Activated gamma-delta T cell treated with Interleukin-2 at 50 U/mL for 16 hours (primary cell): ENCODE measurements at places on chromosomes 3 and 15.

- no peak for DNase-seq
These were observed 89.1 kb upstream of the GALNT15 start for GRCh38 chr3:16085410-16085809.

DNA sequence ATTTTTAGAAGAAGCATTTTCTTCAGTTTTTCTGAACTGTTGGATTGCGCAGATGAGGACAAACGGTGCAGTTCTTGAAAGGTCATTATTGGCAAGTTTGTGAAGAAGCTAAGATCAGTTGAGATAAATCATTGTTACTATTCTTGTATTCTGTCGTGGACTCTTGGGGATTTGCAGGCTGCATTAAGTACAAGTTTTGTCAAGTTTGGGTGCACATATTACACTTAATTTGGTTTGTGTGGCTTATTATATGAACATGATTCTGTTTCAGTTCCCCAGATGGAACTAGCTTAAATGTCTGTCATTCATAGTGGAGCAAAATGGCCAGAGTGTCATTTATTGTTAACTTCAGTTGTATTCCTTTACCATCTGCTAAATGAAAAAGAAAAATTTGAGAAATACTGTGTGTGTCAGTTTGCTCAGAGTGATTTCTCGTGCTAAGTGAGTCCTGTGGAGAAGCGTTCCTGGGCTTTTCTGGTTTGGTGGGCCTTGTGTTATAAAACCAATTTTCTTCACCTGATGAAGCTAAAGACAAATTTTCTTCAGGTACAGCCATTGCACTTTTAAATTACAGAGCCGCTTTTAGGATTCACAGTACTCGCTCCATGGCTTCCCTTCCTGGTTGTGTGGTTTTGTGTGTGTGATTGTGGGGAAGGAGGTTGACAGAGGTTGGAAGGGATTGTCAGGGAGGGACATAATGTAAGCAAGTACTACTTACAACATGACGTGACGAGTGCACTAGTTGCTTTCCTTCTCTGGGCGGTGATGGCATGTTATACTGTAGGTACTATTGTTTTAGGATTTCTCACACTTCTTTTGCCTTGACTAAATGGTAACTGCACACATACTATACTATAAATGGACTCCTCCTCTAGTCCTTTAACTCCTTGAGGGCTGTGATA is 1.7 kb downstream of the AKAP13 start:
- DNase-seq = no peak

DNA sequence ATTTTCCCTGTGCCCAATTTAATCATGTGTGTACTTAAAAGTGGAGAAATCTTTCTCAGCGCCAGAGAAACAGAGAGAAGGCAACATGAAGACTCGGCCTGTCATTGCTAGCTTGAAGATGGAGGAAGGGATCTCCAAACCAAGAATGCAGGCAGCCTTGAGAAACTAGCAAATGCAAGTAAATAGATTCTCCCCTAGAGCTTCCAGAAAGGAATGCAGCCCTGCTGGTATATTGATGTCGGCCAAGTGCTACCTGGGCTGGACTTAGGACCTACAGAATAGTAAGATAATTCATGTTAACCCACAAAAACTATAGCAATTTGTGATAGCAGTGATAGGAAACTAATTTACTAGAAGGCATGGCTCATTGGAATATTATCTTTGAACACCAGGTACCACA is 150.9 kb upstream of the ABI3BP start:
- no peak for DNase-seq

DNA sequence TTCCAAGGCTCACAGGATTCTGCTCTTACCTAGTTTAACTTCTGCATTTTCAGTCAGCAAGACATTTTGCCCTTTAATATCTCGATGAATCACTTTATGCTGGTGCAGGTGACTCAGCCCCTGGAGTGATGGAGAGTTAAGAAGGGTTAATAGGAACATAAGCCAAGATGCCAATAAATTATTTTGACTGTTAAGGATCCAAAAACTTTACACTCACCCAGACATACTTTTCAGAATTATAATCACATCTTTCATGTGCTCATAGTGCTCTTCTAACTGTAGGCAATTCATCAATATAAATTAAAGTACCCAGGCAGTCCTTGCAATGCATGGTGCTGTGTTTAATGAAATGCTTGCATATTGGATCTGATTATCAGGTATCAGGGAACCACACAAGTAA is 164.1 kb upstream of the SLC2A2 start:
- DNase-seq = no peak

DNA sequence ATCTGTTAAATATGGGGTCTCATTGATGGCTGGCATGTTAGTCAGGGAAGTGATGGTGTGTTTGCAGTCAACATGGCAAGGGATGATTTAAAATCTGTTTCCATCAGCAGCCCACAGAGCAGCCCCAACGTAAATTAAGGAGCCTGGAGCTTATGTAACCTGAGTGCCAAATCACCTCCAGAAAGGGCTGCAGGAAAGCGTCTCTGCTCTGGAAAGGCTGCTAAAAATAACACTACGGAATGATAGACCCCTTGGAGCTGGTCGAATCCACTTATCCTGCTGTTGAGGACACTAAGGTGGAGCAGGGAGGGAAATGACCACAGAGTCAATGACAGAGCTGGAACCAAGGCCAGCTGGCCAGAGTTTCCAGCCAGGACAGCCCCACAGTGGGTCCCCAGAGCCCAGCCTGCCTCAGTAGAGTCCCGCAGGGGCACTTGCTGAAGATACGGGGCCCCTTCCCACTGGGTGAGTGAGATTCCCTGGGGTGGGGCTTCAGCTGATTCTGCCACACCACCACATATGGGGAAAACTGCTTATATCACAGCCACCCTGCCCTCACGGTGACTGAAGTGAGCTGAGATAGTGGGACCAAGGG is 63.5 kb downstream of the EPHB1 start:
- no peak for DNase-seq
